ENCODE measurements at places on chromosomes 6 and 20.

GRCh38 chr6:138785079-138785478 is 10.8 kb upstream of the ECT2L start:
- no peak for DNase-seq

GRCh38 chr6:148502083-148502772 is 159.6 kb downstream of the SASH1 start:
- DNase-seq, result no peak

GRCh38 chr20:33812908-33813462 is 1.8 kb downstream of the CHMP4B start:
- DNase-seq, result no peak

DNA sequence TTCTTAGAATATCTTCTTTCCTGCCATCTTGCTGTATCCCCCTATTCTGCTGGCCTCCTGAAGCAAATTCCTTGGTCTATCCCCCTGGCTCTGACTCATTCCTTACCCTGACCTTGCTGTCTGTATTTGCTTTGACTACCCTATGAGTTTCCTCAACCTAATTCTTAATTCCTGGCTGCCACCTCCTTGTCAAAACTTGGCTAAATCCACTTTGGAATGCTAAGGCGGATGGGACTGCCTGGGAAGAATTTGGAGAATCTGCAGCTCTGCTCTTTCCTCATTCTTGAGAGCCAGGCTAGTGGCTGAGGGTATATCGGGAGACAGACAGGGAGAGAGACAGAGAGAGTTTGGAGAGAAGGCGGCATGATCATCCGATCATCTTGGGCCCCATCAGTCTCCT is 24.4 kb downstream of the CAP2 start:
- DNase-seq, result no peak

GRCh38 chr6:137787016-137787415 is 80.0 kb upstream of the TNFAIP3 start:
- no peak for DNase-seq

DNA sequence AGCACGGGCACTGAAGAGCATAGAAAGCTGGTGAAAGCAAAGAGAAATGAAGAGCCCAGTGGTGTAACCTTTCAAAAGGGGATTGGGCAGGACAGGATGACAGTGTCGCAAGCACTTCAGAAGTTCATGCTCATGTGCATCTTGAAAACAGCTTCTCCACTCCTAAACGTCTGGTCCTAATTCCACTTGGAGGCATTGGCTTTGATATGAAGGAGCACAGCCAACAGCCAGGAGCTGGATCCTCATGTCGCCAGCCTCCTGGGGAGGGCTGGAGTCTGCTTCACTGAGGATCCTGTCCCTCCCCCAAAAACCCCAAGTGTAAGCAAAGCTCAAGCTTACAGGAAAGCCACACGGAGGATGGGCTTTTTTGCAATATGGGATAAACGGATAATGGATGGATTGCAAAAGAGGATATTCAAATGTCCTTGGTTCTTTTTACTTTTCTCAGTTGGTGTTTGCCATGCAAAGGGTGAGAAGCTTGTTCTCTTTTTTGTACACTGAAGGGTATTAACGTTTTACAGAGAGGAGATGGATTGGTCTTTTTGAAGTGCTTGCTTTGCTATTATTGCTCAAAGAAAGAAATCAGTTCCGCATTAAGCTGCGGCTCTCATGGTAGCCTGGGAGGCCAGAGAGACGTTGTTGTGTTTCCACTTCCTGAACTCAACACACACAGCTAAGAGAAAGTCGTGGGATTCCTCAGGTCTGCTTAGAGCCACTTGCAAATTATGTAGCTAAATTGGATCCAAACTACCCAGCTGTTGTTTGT is 92.2 kb downstream of the SIM1 start:
- no peak for DNase-seq

DNA sequence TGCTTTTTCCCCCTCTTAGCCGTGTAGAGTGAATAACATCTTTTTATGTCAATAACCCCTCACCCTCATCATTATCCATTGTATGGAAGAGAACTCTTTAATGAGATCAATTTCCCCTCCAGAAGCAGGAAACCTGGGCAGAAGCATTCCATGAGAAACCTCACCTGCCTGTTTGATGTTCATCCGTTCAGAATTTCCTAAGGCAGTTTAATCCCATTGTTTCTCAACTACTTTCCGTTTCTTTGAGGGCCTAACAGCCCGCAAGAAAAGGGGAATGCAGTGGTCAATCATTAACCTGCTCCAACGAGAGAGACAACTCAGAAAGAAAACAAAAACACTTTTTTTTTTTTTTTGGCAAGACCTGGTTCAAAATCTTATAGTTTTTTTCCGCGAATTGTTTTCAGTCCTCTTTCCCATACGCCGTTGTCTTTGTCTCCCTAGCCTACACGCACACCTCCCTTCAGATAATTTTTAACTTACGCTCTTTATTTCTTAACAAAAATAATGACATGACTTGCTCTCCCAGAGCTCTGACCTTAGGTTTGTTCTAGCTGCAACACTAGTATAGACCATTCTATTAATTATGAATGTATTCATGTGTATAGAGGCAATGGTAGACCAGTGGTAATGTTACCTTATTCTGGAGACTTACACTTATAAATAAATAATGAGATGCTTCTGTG is 25.6 kb upstream of the ID4 start:
- DNase-seq, result no peak

GRCh38 chr6:137879885-137880745 is 13.1 kb downstream of the TNFAIP3 start:
- DNase-seq, result no peak

GRCh38 chr20:19213946-19214490 is 1.6 kb downstream of the SLC24A3 start:
- DNase-seq, result peak; percentile 10

DNA sequence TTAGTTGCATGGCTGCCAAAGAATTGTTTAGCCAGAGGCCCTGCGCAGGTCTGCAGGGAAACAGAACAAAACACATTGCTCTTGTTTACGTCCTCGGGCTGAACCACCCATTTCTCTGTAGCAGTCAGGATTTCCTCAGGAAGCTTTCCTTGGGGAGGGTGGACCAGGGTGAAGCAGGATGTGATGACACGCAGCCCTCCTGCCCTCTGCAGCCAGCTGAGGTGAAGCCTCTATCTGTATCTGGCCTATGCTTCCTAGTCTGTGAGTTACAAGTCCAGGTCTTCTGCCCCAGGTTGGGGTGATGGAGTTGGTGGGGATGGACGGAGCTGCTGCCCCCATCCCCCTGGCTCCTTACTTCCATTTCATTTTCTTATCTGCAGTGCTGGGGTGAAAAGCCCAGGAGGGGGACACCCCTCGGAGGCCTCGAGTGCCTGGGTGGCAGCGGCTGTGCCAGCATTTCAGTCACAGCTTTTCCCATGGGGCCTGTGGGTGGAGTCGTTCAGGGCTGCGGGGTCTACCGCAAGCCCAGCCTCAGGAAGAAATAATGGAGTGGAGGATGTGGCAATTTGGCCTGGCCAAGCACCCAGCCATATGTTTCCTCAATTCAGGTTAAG is 24.9 kb downstream of the SASH1 start:
- DNase-seq, result no peak

DNA sequence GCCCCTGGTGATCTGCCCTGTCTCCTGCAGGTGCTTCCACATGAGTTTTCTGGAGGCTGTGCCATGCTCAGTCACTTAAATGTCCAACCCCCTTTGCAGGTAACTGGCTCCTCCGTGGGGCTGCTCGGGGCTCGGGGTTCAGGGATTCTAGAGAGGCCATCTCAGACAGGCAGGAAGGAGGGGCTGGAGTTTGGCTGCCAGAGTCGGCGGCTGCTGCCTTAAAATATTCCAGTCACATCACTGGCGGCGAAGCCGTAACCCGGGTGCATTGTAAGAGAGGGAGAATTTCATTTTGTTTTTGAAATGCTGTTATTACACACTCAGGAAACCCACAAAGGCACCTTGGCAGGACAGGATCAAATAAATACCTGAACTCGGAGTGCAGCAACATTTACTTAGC is 212.9 kb upstream of the PMEPA1 start:
- DNase-seq, result no peak

DNA sequence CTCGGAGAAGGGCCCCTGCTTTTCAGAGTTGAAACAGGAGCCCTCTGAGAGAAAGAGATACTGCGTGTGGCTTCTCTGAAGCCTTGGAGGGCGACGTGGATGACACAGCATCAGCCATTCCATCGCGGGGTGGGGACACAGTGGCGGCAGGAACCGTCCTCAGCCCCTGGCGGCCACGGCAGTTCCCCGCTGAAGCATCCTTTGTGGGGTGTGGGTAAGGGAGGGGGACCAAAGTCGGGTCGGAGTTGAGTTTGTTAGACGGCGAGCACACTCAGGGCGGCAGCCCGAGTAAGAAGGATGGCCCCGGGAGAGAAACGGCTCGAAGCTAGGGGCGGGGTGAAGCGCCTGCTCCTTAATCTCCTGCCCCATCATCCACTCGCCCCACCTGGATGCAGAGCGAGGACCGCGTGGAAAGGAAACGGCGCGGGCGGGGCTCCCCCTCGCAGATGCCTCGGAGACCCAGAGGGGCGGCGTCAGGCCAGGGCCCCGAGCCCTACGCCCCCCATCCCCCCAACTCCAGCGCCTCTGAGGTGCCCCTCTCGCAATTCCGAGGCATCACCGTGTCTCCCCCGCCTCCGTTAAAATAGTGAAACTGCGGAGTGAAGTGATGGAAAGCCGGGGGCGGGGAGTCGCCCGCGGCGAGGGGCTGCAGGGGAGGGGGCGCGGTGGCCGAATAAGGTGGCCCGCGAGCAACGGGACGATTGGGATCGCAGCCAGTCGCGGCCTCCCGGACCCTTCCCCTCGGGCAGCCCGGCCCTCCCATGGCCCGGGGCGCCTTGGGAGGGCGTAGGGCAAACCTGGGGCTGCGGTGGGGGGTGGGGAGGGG is 796 bp upstream of the RREB1 start:
- peak; percentile 63 for DNase-seq

DNA sequence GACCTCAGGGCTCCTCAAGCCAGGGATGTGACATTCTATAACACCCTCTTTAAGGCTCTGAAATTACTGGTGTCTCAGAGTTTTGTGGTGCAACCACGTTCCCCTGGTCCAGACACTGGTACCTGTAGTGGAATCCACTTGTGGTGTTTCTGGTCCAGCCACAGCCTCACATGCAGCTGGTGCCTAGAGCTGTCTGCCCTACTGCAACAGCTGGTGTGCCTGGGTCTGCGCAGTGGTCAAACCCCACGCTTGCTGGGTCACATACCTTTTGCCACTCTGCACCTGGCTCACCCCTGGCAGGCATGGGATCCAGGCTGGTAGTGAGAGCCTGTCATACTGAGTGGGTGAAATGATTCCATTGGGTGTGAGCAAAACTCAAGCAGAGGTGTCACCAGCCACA is 1230.2 kb upstream of the EYS start:
- no peak for DNase-seq

DNA sequence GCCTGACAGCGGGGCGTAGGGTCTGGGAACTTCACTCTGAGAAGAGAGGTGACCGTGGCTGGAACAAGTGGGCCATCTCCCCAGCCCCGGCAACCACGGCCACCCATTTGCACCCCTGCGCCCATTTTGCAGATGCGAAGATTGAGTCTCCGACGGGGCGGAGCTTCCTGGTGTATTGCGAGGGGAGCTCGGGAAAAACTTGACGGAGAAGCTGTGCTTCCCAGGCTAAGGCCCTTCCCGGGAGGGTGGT is 653 bp downstream of the ZNF335 start:
- no peak for DNase-seq

- DNase-seq, result peak; percentile 19
These were observed 674 bp downstream of the NRSN1 start for GRCh38 chr6:24126586-24127192.

- no peak for DNase-seq
These were observed 81.4 kb downstream of the LIN28B start for GRCh38 chr6:105038259-105038658.

DNA sequence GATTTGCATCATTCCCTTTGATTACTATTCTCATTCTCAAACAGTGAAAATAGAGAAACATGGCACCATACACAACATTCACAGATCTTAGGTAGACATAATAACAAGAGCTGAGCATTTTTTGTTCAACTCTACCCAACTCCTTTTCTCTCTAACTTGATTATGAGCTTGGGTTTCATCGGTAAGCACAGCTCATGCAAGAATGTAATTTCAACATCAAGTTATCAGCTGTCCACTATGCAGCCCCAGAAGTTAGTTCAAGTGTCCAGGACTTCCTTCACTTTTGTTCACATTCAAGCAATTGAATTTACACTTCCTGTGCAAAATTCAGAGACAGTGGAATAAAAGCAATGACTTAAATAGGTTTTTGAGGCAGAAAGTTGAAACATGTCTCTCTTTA is 297.7 kb upstream of the SASH1 start:
- DNase-seq, result no peak

GRCh38 chr20:35121186-35121585 is 25.9 kb downstream of the EDEM2 start:
- DNase-seq, result no peak

DNA sequence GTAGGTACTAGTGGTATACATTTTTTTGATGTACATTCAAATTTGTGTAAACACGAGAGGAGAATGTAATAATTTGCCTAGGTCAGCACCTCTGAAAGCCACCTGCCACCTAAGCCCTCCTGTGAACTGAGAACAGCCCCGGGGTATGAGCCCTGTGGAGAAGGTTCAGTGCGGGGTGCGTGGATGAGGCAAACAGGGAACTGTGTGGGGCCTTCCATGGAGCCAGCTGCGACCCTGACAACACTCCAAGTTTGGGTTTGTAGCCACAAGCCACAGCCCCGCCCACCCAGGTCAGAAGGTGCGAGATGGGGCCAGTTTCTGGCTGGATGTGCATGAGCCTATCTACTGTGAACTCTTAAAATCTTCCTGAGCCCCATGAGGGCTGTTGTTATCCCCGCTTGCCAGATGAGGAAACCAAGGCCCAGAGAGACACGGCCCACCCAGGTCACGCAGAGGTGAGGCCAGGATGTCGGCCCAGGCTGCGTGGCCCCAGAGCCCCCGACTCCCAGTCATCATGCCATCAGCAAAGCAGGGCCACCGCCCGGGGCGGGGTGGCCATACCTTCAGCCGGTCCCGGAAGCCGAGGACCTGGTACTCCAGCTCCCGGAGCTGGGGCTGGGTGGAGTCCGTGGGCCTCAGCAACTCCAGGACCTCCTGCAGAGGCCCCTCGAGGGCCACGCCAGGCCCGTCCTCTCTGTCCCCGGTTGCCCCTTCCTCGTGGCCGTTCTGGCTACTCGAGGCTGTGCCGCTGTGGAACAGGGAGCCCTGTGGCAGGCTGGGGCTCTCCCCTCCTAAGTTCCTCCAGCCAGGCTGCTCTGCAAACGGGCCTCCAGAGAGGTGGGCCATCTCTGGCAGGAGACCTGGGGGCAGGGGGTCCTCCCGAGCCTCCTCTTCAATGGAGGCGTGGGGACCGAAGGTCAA is 89.6 kb downstream of the RIPOR3 start:
- DNase-seq, result no peak
